ENCODE measurements at places on chromosomes 3 and 15. TPM values are rescaled to one million over a fixed set of nuclear protein-coding genes. Genes with fewer than 3 reads are reported as not detected.

The CPN2 gene
- not detected for polyA plus RNA-seq

The MGLL gene
- 50.9 TPM for polyA plus RNA-seq

The EAF2 gene
- 5.3 TPM for polyA plus RNA-seq

The ACAP2 gene
- 7.9 TPM for polyA plus RNA-seq

The CFAP92 gene
- 0.70 TPM for polyA plus RNA-seq

The AMIGO3 gene
- polyA plus RNA-seq: 0.83 TPM

Measured in stomach (tissue), 19 donors.